ENCODE measurements at places on chromosomes 2 and 18. TPM values are rescaled to one million over a fixed set of nuclear protein-coding genes. Genes with fewer than 3 reads are reported as not detected.

GRCh38 chr18:49304751-49305150 is 155.7 kb downstream of the DYM start:
- peaks cover 16% of the 10 kb centered on the region for H3K36me3 ChIP-seq
- H3K4me1 ChIP-seq, result no peaks in the 10 kb centered on the region
- no peak overlapping the region for H3K4me3 ChIP-seq
- no peak overlapping the region for H3K27ac ChIP-seq
- no peak for DNase-seq

GRCh38 chr2:208983486-208983885 is 440.4 kb upstream of the MAP2 start:
- DNase-seq, result no peak
- H3K27me3 ChIP-seq, result no peaks in the 10 kb centered on the region
- H3K36me3 ChIP-seq, result no peaks in the 10 kb centered on the region
- H3K4me1 ChIP-seq, result no peaks in the 10 kb centered on the region
- H3K27ac ChIP-seq, result no peak overlapping the region
- no peak overlapping the region for H3K4me3 ChIP-seq

DNA sequence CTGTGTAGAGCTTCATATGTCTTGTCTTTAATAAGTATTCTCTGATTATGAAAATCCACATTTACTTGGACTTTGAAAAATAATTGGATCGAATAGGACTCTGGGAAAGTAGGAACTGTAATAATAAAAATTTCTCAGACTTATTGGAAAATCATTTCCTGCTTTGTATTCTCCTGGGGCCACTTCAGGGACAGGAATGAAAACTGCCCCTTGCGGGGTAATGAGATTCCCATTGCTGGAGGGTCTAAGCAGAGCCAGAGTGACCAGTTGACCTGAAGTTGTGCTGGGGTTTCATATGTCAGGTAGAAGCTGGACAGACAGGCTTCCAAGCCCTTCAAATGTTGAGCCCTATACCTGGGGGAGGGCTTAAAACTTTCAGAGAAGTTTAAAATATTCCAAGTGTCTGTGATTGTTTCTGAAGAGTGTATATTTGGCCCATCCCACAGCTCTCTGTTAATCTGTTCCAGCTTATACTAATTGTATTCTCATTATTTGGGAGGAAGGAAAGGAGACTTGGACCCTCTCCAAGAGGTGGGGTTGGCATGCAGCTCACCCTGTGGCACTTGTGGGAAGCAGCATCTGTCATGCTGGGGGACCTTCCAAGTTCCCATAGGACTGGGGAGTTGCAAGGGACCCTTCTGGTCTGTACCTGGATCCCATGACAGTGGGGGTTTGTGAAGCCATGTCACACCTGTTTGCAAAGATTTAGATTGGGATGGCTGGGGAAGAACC is 268.7 kb upstream of the ATP5MC3 start:
- peaks cover 7% of the 10 kb centered on the region for H3K4me1 ChIP-seq
- H3K27me3 ChIP-seq, result no peaks in the 10 kb centered on the region
- no peak overlapping the region for H3K4me3 ChIP-seq
- no peak for DNase-seq

HOXD13 gene
- not detected for total RNA-seq

DNA sequence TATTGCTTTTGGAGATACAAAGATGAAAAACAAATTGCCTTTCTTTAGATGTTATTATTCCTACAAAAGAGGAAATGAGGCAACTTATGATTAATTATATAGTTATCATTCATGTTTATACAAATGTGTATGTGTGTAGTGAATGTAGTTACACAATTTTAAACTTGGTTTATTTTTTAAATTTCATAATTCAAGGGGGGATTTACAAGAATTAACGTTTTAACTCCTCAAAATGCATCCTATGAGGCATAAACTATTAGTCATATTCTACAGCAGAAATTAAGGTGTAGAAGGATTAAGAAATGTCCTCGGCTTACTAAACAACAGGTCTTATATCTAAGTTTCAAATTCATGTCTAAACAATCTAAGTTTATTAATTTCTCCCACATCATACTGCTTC is 1545.8 kb downstream of the LRP1B start:
- H3K27me3 ChIP-seq, result no peaks in the 10 kb centered on the region
- H3K4me3 ChIP-seq, result no peak overlapping the region
- no peaks in the 10 kb centered on the region for H3K4me1 ChIP-seq
- no peak overlapping the region for H3K27ac ChIP-seq

DNA sequence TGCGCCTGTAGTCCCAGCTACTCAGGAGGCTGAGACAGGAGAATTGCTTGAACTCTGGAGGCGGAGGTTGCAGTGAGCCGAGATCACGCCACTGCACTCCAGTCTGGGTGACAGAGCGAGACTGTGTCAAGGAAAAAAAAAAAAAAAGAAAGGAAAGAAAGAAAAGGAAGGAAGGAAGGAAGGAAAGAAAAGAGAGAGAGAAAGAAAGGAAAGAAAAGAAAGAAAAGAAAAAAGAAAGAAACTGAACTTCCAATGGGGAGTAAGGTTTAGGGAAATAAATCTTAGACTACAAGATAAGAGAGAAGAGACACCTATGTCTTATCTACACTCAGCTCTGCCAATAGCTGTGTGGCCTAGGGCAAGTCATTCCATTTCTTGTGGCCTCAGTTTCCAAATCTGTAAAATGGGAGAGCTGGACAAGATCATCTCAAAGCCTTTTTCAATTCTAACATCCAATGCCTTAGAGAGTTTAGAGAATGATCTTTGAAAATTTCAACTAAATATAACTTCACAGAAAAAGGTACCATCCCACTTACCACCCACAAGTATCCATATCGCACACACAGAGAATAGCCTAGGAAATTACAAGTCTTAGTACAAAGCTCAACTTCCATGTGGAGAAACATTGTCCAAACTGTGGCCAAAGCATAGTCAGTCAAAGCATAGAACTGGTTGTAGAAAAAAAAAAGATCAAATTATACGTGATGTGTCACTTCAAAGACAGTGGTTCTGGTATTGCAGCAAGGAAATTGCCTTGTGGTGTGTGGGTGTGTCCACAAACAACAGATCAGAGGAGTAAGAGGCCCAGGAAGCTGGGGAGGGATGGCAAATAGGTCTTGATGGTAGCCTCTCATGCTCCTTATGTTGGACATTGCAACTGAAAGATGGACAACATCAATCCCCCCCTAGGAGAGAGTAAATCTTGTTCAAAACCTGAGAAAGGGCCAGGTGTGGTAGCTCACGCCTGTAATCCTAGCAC is 42.4 kb downstream of the SLC14A2 start:
- H3K4me1 ChIP-seq, result peaks cover 22% of the 10 kb centered on the region
- no peak for DNase-seq
- no peaks in the 10 kb centered on the region for H3K27me3 ChIP-seq
- H3K27ac ChIP-seq, result peak overlapping the region; percentile 11

- H3K36me3 ChIP-seq, result peaks cover 53% of the 10 kb centered on the region
- no peak overlapping the region for H3K4me3 ChIP-seq
- H3K27ac ChIP-seq, result no peak overlapping the region
- peaks cover 36% of the 10 kb centered on the region for H3K4me1 ChIP-seq
- no peaks in the 10 kb centered on the region for H3K27me3 ChIP-seq
Measured at GRCh38 chr2:84963692-84964405, 7.1 kb upstream of the KCMF1 start.

MYL12A gene
- total RNA-seq, result 864 TPM

RPIA gene
- 37.5 TPM for total RNA-seq

- H3K27ac ChIP-seq, result peak overlapping the region; percentile 97
- peaks cover 15% of the 10 kb centered on the region for H3K36me3 ChIP-seq
- peaks cover 34% of the 10 kb centered on the region for H3K4me1 ChIP-seq
- no peak for DNase-seq
- no peaks in the 10 kb centered on the region for H3K27me3 ChIP-seq
Measured at GRCh38 chr18:3593381-3593903, 143.5 kb downstream of the TGIF1 start.

TGFA gene
- total RNA-seq, result 0.86 TPM

PFN4 gene
- total RNA-seq, result not detected

QPCT gene
- total RNA-seq, result 1.1 TPM

GRCh38 chr2:11985817-11986566 is 239.6 kb downstream of the LPIN1 start:
- no peaks in the 10 kb centered on the region for H3K36me3 ChIP-seq
- no peak overlapping the region for H3K27ac ChIP-seq
- peaks cover 4% of the 10 kb centered on the region for H3K27me3 ChIP-seq
- H3K4me1 ChIP-seq, result no peaks in the 10 kb centered on the region
- no peak overlapping the region for H3K4me3 ChIP-seq
- DNase-seq, result no peak
